Temporal lobe (tissue), 4 donors: ENCODE measurements at places on chromosomes 11 and 22. TPM values are rescaled to one million over a fixed set of nuclear protein-coding genes. Genes with fewer than 3 reads are reported as not detected.

SLC6A5 gene
- total RNA-seq: under 0.01 TPM

RBMXL2 gene
- not detected for total RNA-seq

ELFN2 gene
- 21.6 TPM for total RNA-seq

APOA1 gene
- 0.49 TPM for total RNA-seq

OR6T1 gene
- not detected for total RNA-seq

RAB3IL1 gene
- total RNA-seq: 3.7 TPM

LGR4 gene
- total RNA-seq: 17.5 TPM

C11orf86 gene
- total RNA-seq: not detected

MCAM gene
- total RNA-seq: 11.3 TPM

F2 gene
- not detected for total RNA-seq

MS4A1 gene
- total RNA-seq: not detected

ZP1 gene
- not detected for total RNA-seq

PRODH gene
- 0.74 TPM for total RNA-seq

PRMT3 gene
- total RNA-seq: 18.7 TPM

SERHL2 gene
- 3.0 TPM for total RNA-seq

LRRC4C gene
- 63.4 TPM for total RNA-seq

PRDX5 gene
- total RNA-seq: 87.5 TPM

CALCA gene
- not detected for total RNA-seq

POU2AF1 gene
- under 0.01 TPM for total RNA-seq

BTG4 gene
- not detected for total RNA-seq

CDC42EP2 gene
- 2.7 TPM for total RNA-seq
